ENCODE measurements at places on chromosomes 12 and 14.
A peak's percentile ranks its signal among the peaks of the same experiment; 100 is the strongest.

DNA sequence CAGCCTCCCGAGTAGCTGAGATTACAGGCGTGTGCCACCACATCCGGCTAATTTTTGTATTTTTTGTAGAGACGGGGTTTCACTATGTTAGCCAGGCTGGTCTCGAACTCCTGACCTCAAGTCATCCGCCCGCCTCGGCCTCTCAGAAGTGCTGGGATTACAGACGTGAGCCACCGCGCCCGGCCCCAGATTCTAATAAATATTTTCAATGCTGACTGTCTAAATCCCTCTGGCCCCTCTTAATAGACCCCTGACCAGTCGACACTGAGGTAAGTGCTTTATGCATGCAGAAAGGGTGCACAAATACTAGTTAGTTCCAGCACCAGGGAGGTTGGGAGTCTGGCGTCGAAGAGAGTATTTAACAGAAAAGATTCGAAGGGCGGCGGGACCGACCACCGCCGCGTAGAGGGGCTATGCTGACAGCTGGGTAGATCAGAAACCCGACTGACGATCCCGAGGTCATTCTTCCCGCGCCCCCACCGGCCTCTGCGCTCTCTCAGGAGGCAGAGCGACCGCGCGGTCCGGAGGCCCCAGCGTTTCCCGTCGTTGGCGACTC lies 1.1 kb upstream of the SPATS2 start:
- no peak for DNase-seq

GRCh38 chr12:116247377-116247776 lies 30.1 kb downstream of the MED13L start:
- no peak for DNase-seq

GRCh38 chr14:105492971-105493871 lies 2.2 kb downstream of the TEDC1 start:
- DNase-seq: no peak

- DNase-seq: no peak
Observed at GRCh38 chr14:90666571-90666970, 149.7 kb downstream of the TTC7B start.

DNA sequence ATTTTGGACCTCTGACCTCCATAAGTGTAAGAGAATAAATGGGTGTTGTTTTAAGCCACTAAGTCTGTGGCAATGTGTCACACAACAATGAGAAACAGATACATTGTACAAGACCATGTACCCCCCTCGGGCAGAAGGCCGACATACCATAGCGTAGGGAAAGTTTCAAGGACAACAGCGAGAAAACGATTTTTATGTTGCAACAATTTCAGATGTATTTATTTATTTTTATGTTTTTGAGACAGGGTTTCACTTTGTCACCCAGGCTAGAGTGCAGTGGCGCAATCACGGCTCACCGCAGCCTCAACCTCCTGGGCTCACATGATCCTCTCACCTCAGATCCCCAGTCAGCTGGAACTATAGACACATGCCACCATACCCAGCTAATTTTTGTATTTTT lies 136.4 kb upstream of the NCOR2 start:
- DNase-seq: no peak

GRCh38 chr12:8996682-8997405 lies 7.5 kb downstream of the KLRG1 start:
- DNase-seq: peak; percentile 20

GRCh38 chr14:100498068-100498467 lies 89.1 kb downstream of the BEGAIN start:
- no peak for DNase-seq

- no peak for DNase-seq
Observed at GRCh38 chr12:45379261-45379660, 163.4 kb downstream of the ANO6 start.

GRCh38 chr14:102050625-102051024 lies 36.2 kb downstream of the HSP90AA1 start:
- no peak for DNase-seq

DNA sequence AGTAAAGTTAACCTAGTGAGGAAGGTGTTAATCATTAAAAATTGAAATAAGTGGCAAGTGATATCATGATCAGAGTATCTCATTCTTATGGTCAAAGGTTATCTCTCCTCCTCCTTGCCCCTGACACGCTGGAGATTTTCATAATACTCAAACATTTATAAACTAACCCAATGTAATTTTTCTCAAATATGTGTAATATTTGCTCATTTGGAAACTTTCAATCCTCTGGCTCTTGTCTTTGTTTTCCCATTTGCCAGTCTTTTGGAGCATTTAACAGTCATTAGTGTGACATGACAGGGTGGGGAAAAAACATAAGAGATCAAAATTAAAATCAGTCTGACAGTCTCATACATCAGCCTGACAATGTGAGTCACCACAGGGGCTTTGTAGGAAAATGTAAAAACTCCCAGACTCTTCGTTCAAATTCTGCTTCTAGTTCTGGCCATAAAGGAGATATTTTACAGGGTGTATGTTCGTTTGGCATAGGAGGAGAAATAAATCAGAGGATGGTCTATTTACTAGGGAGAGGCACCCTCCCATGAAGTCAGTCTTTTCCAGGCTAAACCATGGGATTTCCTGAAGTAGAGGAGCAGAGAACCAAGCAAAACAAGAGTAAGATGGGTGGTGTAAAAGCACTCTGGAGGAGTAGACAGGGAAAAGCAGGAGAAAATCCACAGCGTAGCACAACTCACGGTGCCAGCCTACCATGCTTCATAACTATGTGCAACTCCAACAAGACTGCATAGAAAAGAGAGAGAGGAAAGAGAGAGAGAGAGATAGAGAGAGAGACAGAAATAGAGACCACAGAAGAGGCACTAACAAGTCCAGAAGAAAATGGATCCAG lies 369.2 kb upstream of the PDE3A start:
- no peak for DNase-seq

GRCh38 chr12:1108276-1108675 lies 117.3 kb downstream of the ERC1 start:
- no peak for DNase-seq

GRCh38 chr12:48788854-48789775 lies at the start of gene ADCY6:
TSS of gene ADCY6 (minus strand) at chr12:48789089. CDS start at chr12:48783434, 5,655 bp downstream.
- DNase-seq: no peak

- no peak for DNase-seq
Observed at GRCh38 chr12:30782316-30783173, 27.8 kb upstream of the CAPRIN2 start.

- DNase-seq: no peak
Observed at GRCh38 chr12:76117067-76117691, 32.7 kb upstream of the NAP1L1 start.

DNA sequence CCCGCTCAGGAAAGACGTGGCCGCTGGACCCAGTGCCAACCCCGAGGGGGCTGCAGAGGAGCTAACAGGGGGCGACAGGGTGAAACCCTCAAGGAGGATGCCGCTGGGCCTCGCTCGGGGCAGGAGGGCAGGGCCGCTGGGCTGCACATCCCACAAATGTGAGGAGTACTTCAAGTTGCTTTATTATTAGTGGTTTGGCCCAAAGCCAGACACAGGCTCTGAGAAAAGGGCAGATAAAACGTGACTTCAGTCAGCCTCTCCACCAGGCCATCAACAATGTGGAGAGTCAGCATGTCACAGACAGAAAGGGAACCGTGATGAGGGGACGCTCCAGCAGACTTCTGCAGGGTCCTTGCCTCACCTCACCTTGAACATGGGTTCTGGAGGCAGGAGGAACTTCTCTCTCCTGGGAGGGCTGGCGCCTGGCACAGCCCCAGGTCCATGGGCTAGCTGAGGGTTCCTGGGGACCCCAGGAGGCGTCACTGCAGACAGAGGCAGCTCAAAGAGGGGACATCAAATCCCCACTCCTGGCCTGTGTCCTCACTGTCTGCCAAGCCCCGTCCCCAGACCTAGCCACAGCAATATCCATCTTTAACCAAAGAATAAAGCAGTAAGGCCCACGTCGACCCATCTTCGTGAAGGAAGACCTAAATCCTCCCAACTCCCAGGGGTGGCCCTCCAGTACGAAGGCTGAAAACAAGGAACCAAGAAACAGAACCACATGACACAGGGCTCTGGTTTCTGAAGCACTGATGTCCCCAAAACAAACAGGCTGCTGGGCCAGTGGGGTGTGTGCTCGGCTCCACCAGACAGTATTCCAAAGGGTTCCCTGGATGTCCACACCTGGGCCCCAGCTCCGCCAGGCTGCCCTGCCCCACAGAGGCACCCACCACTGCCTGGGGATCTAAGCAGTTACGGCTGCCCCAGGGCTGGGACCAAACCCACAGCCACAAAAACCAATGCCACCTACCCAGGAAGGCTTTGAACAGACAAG lies 35.1 kb downstream of the CCDC85C start:
- no peak for DNase-seq

All from SIG-M5 (cell line).